ENCODE measurements at places on chromosomes 7 and 10.
A peak's percentile ranks its signal among the peaks of the same experiment; 100 is the strongest.

- DNase-seq: peak; percentile 52
Measured at GRCh38 chr10:101558204-101558603, 29.9 kb downstream of the POLL start.

DNA sequence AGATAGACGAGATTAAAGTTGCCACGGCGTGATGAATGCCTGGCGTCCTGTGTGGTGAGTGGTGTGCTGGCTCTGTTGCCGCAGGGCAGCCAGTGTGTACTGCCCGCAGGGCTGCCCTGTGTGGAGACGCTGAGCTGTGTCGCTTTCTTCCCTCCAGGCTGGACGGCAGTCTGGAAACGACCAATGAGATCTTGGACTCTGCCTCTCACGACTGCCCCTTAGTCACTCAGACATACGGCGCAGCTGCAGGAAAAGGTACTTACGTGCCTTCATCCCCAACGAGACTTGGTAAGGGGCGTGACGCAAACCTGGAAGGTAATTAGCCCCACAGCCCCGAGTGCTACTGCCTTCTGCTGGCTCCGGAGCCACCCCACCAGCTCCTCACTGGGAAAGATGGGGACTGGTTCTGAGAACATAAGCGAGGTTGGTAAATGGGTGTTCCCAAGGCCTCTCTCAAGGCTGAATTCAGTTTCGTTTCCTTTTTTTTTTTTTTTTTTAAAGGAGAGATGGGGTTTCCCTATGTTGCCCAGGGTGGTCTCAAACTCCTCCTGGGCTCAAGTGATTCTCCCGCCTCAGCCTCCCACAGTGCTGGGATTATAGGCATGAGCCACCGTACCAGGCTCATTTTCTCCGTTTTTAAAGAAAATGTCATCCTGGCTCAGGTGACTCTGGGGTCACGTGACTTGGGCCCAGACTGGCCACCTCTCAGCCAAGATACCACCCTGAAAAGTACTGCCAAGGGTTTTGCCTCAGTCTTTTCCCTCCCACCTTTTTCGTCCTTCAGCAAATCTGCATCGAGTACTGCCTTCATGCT, 39.6 kb downstream of the WIPI2 start:
- no peak for DNase-seq

DNA sequence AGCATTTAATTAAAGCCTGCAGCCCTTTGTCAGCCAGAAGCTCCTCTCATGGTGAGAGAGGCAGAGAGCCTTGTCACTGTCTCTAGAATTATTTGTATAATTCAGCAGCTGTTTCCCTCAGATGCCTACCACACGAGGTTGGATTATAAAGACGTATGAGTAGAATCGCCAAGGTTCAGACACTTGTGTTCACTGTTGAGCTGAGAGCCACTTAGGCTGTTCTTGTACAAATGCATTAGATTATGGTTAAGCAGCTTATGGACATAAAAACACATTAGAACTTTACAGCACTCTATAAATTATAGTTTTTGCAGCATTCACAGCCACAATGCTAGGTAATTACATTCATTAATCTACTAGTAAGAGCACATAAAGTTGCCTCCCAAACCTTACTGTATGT, 282.6 kb downstream of the AUTS2 start:
- DNase-seq: no peak

DNA sequence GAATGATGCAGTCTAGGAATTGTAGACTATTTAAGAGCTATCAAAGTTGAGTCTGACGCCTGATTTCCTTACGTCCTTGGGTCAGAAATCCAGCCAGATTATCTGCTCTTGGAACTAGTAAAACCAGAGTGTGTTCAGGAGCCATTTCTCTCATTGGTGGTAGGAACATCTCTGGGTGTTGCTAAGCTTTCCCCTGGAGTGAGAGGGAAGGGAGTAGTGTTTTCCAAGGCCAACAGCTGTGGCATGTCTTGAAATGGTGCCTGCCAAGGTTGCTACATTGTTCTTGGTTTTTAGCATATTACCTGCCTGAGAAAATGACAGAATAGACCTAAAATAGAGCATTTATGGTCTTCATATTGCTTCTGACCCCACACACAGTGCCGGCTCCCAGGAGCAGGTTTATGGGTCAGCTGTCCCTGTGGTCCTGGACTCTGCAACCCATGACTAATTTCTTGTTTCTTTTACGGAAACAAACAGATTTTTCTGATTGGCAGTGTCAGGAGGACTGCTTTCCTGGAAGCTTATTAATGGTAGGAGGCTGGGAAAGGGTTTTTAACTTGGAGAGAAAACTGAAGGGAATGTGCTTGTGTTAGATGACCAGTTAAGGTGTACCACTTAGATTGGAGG, 17.5 kb downstream of the GBF1 start:
- DNase-seq: no peak

DNA sequence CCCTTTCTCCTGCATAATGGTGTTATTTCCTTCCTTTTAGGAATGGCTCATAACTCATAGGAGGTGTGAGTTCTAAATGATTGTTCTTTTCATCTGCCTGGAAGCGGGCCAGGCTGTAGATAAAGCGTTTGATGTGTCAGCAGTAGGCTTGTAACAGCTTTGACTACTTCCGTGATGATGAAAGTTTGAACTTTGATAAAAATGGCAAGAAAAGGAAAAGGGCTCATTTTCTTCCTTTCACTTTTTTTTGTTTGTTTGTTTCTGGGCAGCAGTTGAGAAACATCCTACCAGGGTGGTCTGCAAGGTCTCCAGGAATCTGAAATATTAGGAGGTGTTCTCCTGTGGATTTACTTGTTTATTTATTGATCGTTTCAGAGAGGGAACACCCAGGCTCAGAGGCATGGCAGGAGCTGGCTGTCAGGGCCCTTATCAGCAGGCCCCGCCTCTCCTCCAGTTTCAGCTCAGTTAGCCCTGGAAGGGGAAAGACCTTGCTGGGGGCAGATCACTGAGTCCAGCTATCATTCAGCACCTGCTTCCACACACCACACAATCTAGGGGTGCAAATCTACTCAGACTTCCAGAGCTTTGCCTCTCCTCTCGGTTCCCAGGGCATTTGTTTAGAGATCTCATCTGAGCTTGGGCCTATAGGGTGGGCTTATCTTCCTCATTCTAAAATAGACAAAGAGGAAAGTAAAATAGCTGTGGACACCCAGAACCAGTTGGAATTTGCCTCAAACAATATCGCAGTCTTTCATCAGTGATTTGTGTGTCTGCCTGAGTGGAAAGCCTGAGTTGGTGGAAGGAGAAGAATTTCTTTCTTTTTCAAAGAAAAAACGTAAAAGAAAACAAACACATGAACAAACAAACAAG, 130.9 kb downstream of the BMPER start:
- peak; percentile 66 for DNase-seq
